ENCODE measurements at places on chromosomes 1 and 21. TPM values are rescaled to one million over a fixed set of nuclear protein-coding genes. Genes with fewer than 3 reads are reported as not detected.

- DNase-seq, result no peak
Observed at GRCh38 chr1:226211181-226211821, 12.2 kb upstream of the MIXL1 start.

GRCh38 chr1:28193701-28194161 lies 17.2 kb upstream of the PTAFR start:
- no peak for DNase-seq

GRCh38 chr1:210374600-210374953 lies 45.9 kb downstream of the HHAT start:
- no peak for DNase-seq

- DNase-seq, result no peak
Observed at GRCh38 chr1:65141394-65141793, 6.6 kb upstream of the AK4 start.

The CRP gene
- total RNA-seq, result not detected

Measured in fibroblast of villous mesenchyme (primary cell).